ENCODE measurements at places on chromosomes 11 and 22.
A peak's percentile ranks its signal among the peaks of the same experiment; 100 is the strongest.

- H3K27ac ChIP-seq, result no peak overlapping the region
- H3K4me3 ChIP-seq, result no peak overlapping the region
- no peaks in the 10 kb centered on the region for H3K27me3 ChIP-seq
- H3K4me1 ChIP-seq, result peaks cover 16% of the 10 kb centered on the region
- peaks cover 5% of the 10 kb centered on the region for H3K36me3 ChIP-seq
Observed at GRCh38 chr11:100004541-100004940, 682.5 kb upstream of the ARHGAP42 start.

GRCh38 chr22:24695561-24696511, 78.7 kb downstream of the PIWIL3 start:
- no peak overlapping the region for H3K4me3 ChIP-seq
- no peak overlapping the region for H3K27ac ChIP-seq
- DNase-seq, result no peak
- no peaks in the 10 kb centered on the region for H3K36me3 ChIP-seq
- H3K27me3 ChIP-seq, result peaks cover 37% of the 10 kb centered on the region

- peaks cover 4% of the 10 kb centered on the region for H3K36me3 ChIP-seq
- DNase-seq, result no peak
- H3K4me1 ChIP-seq, result no peaks in the 10 kb centered on the region
- no peak within 1 kb of the TSS for H3K27ac ChIP-seq
- no peak within 1 kb of the TSS for H3K4me3 ChIP-seq
Observed at GRCh38 chr22:22244316-22245250, at the start of gene VPREB1. Gene VPREB1 (plus strand): TSS chr22:22244786. CDS start chr22:22244814, 28 bp downstream.

GRCh38 chr11:108647701-108648527, 17.0 kb upstream of the DDX10 start:
- DNase-seq, result peak; percentile 53
- H3K36me3 ChIP-seq, result no peaks in the 10 kb centered on the region
- no peak overlapping the region for H3K27ac ChIP-seq
- H3K27me3 ChIP-seq, result no peaks in the 10 kb centered on the region
- H3K4me1 ChIP-seq, result no peaks in the 10 kb centered on the region

GRCh38 chr11:124638500-124638899, 15.8 kb downstream of the TBRG1 start:
- no peaks in the 10 kb centered on the region for H3K4me1 ChIP-seq
- H3K4me3 ChIP-seq, result no peak overlapping the region
- no peak for DNase-seq
- no peak overlapping the region for H3K27ac ChIP-seq
- H3K36me3 ChIP-seq, result peaks cover 7% of the 10 kb centered on the region
- H3K27me3 ChIP-seq, result no peaks in the 10 kb centered on the region

- H3K36me3 ChIP-seq, result peaks cover 4% of the 10 kb centered on the region
- H3K27me3 ChIP-seq, result peaks cover 85% of the 10 kb centered on the region
- no peak overlapping the region for H3K27ac ChIP-seq
- peak overlapping the region; percentile 34 for H3K4me3 ChIP-seq
Observed at GRCh38 chr11:113474362-113475159, 637 bp downstream of the DRD2 start.

- H3K4me1 ChIP-seq, result no peaks in the 10 kb centered on the region
- peaks cover 5% of the 10 kb centered on the region for H3K36me3 ChIP-seq
- peak overlapping the region; percentile 58 for H3K4me3 ChIP-seq
- no peak overlapping the region for H3K27ac ChIP-seq
- no peak for DNase-seq
- peaks cover 38% of the 10 kb centered on the region for H3K27me3 ChIP-seq
Observed at GRCh38 chr11:61007956-61008896, 36.7 kb downstream of the CD6 start.

- H3K4me3 ChIP-seq, result no peak overlapping the region
- no peak for DNase-seq
- peak overlapping the region; percentile 61 for H3K27ac ChIP-seq
- H3K36me3 ChIP-seq, result peaks cover 12% of the 10 kb centered on the region
Observed at GRCh38 chr11:3907590-3907989, 52.1 kb downstream of the STIM1 start.

DNA sequence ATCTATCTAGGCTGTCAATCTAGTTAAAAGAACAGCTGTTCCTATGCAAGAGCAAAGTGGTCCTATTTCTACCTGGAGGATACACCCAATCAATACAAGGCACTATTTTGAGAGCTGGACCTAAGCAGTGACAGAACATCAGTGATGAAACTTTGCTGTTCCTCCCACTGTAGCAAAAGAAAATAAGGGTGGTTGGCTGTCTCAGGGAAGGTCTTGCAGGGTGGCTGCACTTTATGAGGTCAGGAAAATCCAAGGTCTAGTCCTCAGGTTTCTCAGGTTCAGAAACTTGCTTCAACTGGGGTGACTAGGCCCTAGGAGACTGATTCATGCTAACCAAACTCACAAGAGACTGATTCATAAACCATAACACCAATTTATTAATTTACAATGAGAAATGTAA, 11.6 kb downstream of the CPSF7 start:
- H3K4me1 ChIP-seq, result no peaks in the 10 kb centered on the region
- H3K36me3 ChIP-seq, result peaks cover 76% of the 10 kb centered on the region
- no peak overlapping the region for H3K4me3 ChIP-seq
- no peaks in the 10 kb centered on the region for H3K27me3 ChIP-seq
- peak overlapping the region; percentile 37 for H3K27ac ChIP-seq
- no peak for DNase-seq

DNA sequence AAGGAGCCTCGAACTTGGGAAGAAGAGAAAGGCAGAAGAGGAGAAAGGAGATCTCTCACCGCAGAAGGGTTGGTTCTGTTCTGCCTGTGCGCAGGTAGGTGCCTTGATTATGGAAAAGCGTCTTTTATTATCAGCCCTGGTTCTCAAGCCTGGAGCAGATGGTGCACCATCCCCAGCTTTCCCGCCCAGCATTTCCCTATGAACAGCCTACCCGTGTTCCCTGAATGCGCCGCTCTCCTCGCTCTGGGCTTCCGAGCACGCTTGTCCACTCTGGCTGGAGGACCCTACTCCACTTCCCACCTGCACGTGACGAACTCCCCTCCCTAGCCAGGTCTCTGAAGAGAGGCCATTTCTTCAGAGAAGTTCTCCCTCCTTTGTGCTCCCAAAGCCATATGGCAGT, 15.2 kb downstream of the IGSF9B start:
- H3K4me3 ChIP-seq, result no peak overlapping the region
- no peaks in the 10 kb centered on the region for H3K36me3 ChIP-seq
- DNase-seq, result no peak
- no peak overlapping the region for H3K27ac ChIP-seq

- no peak overlapping the region for H3K27ac ChIP-seq
- H3K27me3 ChIP-seq, result no peaks in the 10 kb centered on the region
- DNase-seq, result no peak
- H3K36me3 ChIP-seq, result peaks cover 44% of the 10 kb centered on the region
- H3K4me3 ChIP-seq, result no peak overlapping the region
- H3K4me1 ChIP-seq, result no peaks in the 10 kb centered on the region
Observed at GRCh38 chr11:134202661-134203060, 21.1 kb downstream of the NCAPD3 start.

- H3K36me3 ChIP-seq, result peaks cover 21% of the 10 kb centered on the region
- H3K4me3 ChIP-seq, result peak overlapping the region; percentile 94
- DNase-seq, result peak; percentile 19
- peaks cover 37% of the 10 kb centered on the region for H3K4me1 ChIP-seq
- H3K27me3 ChIP-seq, result no peaks in the 10 kb centered on the region
Observed at GRCh38 chr22:38569181-38569971, 607 bp downstream of the DMC1 start.

DNA sequence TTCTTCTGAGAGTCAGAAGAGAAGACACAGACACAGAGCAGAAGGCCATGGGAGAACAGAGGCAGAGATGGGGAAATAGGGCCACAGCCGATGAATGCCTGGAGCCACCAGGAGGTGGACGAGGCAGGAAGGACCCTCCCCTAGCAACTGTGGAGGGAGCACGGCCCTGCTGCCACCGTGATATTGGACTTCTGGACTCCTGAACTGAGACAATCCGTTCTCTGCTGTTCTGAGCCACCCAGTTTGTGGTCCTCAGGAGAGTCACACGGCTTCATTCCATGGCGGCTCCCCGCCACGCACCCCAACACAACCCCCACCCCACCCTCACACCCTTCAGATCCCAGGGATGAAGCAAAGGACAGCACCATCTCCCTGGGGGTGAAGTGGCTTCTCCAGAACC, 338.1 kb downstream of the CTTN start:
- H3K4me1 ChIP-seq, result no peaks in the 10 kb centered on the region
- H3K4me3 ChIP-seq, result no peak overlapping the region
- DNase-seq, result no peak
- H3K27me3 ChIP-seq, result no peaks in the 10 kb centered on the region

GRCh38 chr11:32888805-32889204, 3.8 kb upstream of the QSER1 start:
- H3K36me3 ChIP-seq, result peaks cover 19% of the 10 kb centered on the region
- no peak overlapping the region for H3K27ac ChIP-seq
- H3K27me3 ChIP-seq, result no peaks in the 10 kb centered on the region
- H3K4me3 ChIP-seq, result no peak overlapping the region
- H3K4me1 ChIP-seq, result peaks cover 8% of the 10 kb centered on the region

- H3K4me3 ChIP-seq, result no peak overlapping the region
- no peaks in the 10 kb centered on the region for H3K36me3 ChIP-seq
- DNase-seq, result no peak
- no peak overlapping the region for H3K27ac ChIP-seq
- H3K27me3 ChIP-seq, result peaks cover 68% of the 10 kb centered on the region
- no peaks in the 10 kb centered on the region for H3K4me1 ChIP-seq
Observed at GRCh38 chr22:25900880-25901279, 158.9 kb downstream of the MYO18B start.

DNA sequence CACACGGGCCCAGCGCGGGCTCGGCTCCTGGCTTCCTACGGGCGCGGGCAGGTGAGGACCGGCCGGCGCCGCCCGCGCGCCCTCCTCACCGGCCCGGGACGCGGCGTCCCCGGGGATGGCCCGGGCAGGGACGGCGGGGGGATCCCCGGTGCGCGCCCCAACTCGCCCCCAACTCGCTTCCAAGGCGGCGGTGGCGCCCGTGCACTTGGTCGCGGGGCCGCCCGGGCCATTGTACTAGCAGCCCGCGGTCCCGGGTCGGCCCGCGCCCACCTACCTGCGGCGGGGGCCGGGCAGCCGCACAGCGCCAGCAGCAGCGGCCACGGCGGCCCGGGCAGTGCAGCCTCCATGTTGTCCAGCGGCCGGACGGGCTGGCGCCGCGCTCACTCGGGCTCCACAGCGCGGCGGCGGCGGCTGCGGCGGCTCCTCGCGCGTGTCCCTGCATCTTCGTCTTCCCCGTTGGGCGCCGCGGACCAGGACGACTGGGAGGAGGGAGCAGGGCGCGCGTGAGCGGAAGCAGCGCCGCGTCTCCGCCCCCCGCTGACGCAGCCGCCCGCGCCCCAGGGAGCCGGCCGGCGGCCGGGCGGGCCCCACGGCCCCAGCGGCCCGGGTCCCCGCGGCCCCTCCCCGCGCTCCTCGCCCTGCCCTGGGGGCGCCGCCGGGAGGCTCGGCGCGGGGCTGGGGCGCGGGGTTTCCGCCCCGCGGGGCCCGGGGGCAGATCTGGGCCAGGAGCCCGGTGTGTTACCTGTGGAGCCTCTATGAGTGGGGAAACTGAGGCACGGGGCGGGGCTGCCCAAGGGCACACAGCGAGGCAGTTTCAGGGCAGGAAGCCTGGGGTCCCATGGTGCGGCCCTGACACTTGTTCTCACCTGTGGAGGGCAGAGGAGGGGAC, 159.3 kb upstream of the GRK3 start:
- DNase-seq, result peak; percentile 73
- peaks cover 35% of the 10 kb centered on the region for H3K4me1 ChIP-seq
- H3K27ac ChIP-seq, result peak overlapping the region; percentile 55
- H3K4me3 ChIP-seq, result peak overlapping the region; percentile 78
- peaks cover 33% of the 10 kb centered on the region for H3K36me3 ChIP-seq
- H3K27me3 ChIP-seq, result peaks cover 10% of the 10 kb centered on the region

GRCh38 chr11:62806611-62807121, 1.4 kb upstream of the NXF1 start:
- peak overlapping the region; percentile 66 for H3K27ac ChIP-seq
- peaks cover 14% of the 10 kb centered on the region for H3K4me1 ChIP-seq
- no peak for DNase-seq
- no peaks in the 10 kb centered on the region for H3K27me3 ChIP-seq
- H3K4me3 ChIP-seq, result peak overlapping the region; percentile 92

DNA sequence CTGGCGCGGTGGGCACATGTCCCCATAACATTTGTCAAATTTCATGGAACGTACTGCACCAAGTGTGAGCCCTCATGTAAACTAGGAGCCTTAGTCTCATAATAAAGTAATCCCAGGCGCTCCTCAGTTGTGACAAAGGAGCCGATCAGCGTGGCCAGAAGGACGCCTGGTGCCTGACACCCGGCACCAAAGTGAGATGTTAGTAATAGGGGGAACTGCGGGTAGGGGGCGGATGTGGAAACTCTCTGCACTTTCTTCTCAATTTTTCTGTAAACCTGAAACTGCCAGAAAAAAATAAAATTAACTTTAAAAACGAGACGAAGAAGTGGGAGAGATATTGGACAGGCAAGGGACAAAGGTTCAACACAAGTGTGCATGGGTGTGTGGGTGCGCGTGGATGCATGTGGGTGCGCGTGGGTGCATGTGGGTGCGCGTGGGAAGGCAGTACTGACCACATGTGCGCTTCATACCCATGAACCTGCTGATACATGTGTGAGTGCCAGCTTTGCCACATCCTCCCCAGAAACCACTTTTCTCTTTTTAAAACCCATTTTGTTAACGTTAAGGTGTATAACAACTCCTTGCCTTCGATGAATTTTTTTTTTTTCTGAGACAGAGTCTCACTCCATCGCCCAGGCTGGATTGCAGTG, 55.4 kb upstream of the LINC01488 start:
- no peak overlapping the region for H3K4me3 ChIP-seq
- peaks cover 27% of the 10 kb centered on the region for H3K4me1 ChIP-seq
- DNase-seq, result no peak
- no peaks in the 10 kb centered on the region for H3K27me3 ChIP-seq

DNA sequence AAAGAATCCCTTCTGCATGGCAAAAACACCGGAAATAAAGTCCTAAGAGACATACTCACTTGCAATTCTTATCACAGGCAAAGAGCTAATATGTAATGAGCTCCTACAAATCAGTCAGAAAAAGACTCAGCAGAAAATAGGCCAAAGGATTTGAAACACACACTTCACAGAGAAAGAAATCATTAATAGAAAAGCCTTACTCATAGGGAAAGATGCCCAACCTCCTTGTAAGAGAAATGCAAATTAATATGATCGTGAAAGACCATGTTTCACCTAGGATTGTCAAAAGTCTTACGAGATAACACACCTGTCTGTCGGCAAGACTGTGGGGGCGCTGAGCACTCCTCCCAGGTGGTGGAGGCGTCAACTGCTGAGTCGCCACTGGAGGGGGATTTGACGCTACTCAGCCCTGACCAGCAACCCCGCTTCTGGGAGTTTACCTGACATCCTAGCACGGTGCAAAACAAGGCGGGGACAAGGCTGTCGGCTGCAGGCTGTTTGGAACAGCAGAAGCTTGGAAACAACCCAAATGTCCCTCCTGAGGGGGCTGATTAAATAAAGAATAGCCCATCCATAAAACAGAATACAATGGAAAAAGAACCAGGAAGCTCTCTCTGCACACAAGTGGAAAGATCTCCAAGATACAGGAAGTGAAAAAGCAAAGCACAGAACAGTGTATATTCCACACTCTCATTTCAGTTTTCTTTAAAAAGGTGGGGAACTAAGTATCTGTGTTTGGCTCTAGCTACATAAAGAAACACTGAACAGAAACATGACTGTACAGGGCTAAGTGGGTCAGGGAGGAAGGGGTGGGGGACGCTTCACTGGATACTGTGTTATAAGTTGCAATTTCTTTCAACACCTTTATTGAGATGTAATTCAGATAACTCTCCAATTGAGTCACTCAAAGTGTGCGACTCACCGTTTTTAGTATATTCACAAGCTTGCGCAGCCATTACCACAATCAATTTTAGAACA, 11.5 kb downstream of the CSNK1E start:
- DNase-seq, result peak; percentile 47
- H3K4me3 ChIP-seq, result peak overlapping the region; percentile 43
- H3K27ac ChIP-seq, result peak overlapping the region; percentile 28
- peaks cover 58% of the 10 kb centered on the region for H3K36me3 ChIP-seq
- no peaks in the 10 kb centered on the region for H3K27me3 ChIP-seq
